ENCODE measurements at places on chromosomes 16 and 17.

DNA sequence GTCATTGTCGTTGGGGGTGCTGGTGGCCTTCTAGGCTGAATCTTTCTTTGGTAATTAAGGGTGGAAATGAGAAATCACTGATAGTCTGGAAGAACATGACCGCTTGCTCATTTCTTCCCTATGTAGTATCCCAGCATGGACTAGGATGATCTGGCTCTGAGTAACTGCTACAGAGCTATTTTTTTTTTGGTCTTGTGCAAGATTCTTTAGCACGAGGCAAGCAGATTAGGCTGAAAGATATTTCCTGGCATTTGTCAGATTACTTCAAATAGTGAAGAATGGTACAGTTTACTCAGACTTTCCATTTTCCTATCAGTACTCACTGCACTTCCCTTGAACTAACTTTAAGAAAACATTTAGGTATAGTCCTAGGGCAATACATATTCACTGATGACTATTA is 89.0 kb downstream of the SYCE1L start:
- DNase-seq, result no peak

GRCh38 chr17:68514831-68515635 is 2.8 kb downstream of the PRKAR1A start:
- peak; percentile 51 for DNase-seq

- DNase-seq, result no peak
These were observed 1.9 kb upstream of the SLC46A1 start for GRCh38 chr17:28407974-28408306.

- DNase-seq, result no peak
These were observed 66.2 kb downstream of the GOSR1 start for GRCh38 chr17:30543456-30543855.

- DNase-seq, result no peak
These were observed 89.1 kb downstream of the SEC14L1 start for GRCh38 chr17:77229786-77230435.

DNA sequence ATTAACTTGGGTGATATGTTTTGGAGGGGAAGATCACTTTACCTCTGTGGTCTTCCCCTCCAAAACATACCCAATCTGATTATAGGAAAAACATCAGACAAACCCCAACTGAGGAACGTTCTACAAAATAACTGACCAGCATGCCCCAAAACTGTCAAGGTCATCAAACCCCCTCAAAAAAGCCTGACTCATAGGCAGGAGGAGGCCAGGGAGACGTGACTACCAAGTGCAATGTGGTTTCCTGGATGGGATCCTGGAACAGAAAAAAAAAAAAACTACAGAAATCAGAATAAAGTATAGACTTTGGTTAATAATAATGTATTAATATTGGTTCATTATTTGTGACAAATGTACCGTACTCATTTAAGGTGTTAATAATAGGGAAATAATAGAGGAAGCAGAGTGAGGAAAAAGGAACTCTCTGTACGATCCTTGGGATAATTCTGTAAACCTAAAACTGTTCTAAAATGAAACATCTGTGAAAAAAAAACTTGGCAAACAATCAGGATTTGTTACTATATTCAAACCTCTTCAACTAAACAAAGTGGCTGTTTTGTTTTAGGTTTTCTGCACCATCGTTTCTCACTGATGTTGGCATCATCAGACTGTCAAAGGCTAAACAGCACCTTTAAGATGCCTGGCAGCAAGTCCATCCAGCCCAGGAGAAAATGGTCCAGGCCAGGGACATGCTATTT is 266.7 kb upstream of the SDK2 start:
- peak; percentile 21 for DNase-seq
